Coronary artery (tissue), 2 donors: ENCODE measurements at places on chromosomes 2 and 18.

DNA sequence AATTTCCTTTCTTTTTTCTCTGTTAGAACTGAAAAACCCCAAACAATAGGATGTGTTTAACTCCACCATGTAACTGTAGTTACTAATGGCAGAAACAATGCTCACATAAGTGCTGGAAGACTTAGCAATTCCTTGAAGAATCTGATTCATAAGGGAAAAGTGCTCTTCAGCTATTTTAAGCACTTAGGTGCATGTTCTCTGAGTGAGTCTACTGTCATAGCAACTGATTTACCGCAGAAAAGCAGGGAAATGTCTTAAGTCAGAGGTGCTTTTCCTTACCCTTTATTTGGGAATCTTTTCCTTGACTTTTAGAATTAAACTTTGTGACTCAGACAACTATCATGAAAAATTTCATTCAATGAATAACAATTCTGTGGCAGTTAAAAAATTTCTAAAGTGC is 65.4 kb upstream of the NABP1 start:
- DNase-seq = no peak

DNA sequence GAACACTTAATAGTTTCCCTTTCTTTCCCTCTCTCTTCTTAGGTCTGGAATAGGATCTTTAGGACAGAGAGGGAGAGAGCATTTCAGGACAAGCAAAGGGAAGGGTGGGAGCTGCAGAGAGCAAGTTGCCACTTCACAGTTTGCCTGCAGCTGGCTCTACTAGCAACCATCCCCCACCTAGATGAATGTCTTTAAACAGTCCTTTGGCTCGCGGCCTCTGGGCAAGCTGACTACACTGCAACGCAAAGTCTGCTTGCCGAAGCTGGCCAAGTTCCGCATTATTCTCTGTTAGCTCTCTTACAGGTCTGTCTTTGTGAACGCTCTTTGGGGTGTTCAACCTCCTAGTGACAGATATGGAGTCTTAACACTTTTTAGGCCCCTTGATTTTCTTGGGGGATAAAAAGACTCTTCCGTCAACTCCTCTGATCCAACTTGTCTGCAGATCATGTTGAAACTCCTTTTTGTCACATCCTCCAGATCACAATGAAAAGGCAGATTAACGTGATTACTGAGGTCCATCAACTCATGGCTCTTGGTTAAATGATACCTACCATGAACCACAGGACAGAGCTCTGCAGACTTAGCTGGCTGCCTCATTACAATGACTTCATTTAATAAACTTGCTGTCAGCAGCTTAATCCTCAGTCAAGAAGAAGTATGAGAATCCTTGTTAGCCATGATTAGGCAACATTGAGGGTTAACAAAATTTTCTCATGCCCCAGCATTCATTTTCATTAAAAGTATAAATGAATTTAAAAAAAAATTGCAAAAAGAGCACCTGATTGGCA is 74.6 kb downstream of the SLC4A3 start:
- no peak for DNase-seq

- DNase-seq = no peak
Measured at GRCh38 chr2:216286616-216287231, 85.6 kb downstream of the MARCHF4 start.

GRCh38 chr18:46042571-46043123 is 29.4 kb downstream of the PSTPIP2 start:
- DNase-seq = no peak

DNA sequence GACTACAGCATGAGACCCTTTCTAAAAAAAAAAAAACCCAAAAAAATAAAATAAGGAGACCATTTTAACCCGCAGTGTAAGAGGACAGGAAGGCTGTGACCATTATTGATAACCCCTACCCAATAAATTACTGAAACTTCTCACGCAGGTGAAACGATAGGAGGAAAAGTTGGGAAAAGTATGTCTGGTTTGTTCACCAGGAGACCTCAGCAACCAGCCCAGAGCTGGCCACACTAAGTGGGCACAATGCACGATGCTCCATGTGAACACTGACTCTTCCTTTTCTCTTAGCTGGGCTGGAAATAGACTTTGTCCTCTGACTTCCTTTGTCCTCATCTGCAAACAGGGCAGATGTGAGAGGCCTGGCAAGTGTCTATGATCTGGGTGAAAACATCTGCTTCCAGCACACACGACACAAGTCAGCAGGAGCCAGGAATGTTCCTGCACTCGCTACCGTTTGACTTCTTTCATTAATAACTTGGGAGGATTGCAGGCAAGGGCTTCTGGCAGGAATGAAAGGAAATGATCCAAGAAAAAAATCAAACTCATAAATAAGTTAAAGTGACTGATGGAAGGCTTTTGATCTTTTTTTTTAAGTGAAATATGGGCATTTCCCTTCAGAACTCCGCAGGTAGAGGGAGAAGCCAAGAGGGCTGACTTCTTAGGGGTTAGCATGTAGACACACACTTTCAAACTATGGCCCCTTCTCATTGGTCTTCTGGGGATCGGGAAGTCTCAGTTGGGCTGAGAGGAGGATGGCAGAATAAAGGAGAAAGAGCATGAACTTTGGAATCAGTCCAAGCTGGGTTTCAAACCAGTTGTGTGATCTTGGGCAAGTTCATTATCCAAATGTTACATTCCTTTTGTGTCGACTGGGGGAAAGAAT is 137.4 kb upstream of the MYCN start:
- DNase-seq = no peak

GRCh38 chr2:213232649-213233437 is 51.4 kb upstream of the SPAG16 start:
- DNase-seq = no peak
